ENCODE measurements at places on chromosomes 2 and 18. TPM values are rescaled to one million over a fixed set of nuclear protein-coding genes. Genes with fewer than 3 reads are reported as not detected.

GRCh38 chr2:216774180-216774579 lies 78.8 kb upstream of the IGFBP5 start:
- no peak for DNase-seq

GRCh38 chr2:132774189-132774588 lies 104.2 kb upstream of the LYPD1 start:
- no peak for DNase-seq

RGPD4 gene
- 0.05 TPM for total RNA-seq

RESP18 gene
- total RNA-seq: not detected

GPR39 gene
- total RNA-seq: 3.2 TPM
